ENCODE measurements at places on chromosomes 12 and 14. TPM values are rescaled to one million over a fixed set of nuclear protein-coding genes. Genes with fewer than 3 reads are reported as not detected.

Gene NFE2
- total RNA-seq = not detected

Gene CDCA3
- total RNA-seq = 7.0 TPM

Gene ORAI1
- total RNA-seq = 13.1 TPM

Gene PLCZ1
- total RNA-seq = not detected

Gene CCND2
- 330 TPM for total RNA-seq

Gene DHRS2
- 0.13 TPM for total RNA-seq

Gene SIRT4
- 1.1 TPM for total RNA-seq

Gene GALNT9
- 0.13 TPM for total RNA-seq

Gene NPFF
- total RNA-seq = not detected

Gene TSPAN11
- 2.3 TPM for total RNA-seq

Gene ADAM21
- total RNA-seq = 0.44 TPM

Gene PRB4
- not detected for total RNA-seq

Gene KRT78
- total RNA-seq = not detected

Gene GALNT16
- total RNA-seq = not detected

Gene GYS2
- not detected for total RNA-seq

Gene IRF9
- total RNA-seq = 55.4 TPM

Gene KRT3
- not detected for total RNA-seq

Gene CPNE6
- total RNA-seq = not detected

Gene SLC6A12
- 0.06 TPM for total RNA-seq

Gene LRTM2
- total RNA-seq = not detected

Gene SOAT2
- not detected for total RNA-seq

Gene OR6C2
- not detected for total RNA-seq

Gene PSMB5
- total RNA-seq = 241 TPM

Gene AMN1
- 20.0 TPM for total RNA-seq

Gene TAS2R13
- 0.65 TPM for total RNA-seq

Gene MYH6
- total RNA-seq = not detected

Gene GARIN6
- total RNA-seq = not detected

Gene KRT82
- total RNA-seq = not detected

Gene ABCD2
- total RNA-seq = not detected

Gene RFX4
- not detected for total RNA-seq

Gene JPH4
- total RNA-seq = under 0.01 TPM

Gene GMFB
- 57.7 TPM for total RNA-seq

Gene OTOGL
- total RNA-seq = 0.16 TPM

Gene RPS6KL1
- total RNA-seq = 7.0 TPM

Gene CEP170B
- 7.3 TPM for total RNA-seq

Gene RAD9B
- 0.16 TPM for total RNA-seq

Gene RNASE4
- 9.3 TPM for total RNA-seq

Gene BICDL1
- not detected for total RNA-seq

Gene PPP1R3E
- 0.81 TPM for total RNA-seq

Gene ASB2
- total RNA-seq = not detected

Gene ERG28
- total RNA-seq = 4.5 TPM

Gene TFCP2
- 5.3 TPM for total RNA-seq

Gene KRT86
- not detected for total RNA-seq

Gene RIC8B
- total RNA-seq = 6.2 TPM

Gene CMAS
- 15.2 TPM for total RNA-seq

Gene LRRK2
- 1.2 TPM for total RNA-seq

Gene GUCY2C
- total RNA-seq = not detected

Gene KRT77
- not detected for total RNA-seq

Gene ERBB3
- total RNA-seq = not detected

Gene SLC35F4
- total RNA-seq = not detected

Gene ADAMTS20
- not detected for total RNA-seq

All from bladder microvascular endothelial cell (primary cell).